Dermis blood vessel endothelial cell (primary cell): ENCODE measurements at places on chromosomes 4 and X.
A peak's percentile ranks its signal among the peaks of the same experiment; 100 is the strongest.

GRCh38 chrX:80014141-80014940, at the start of gene TBX22:
TBX22 (plus strand) TSS chrX:80014753; CDS start chrX:80022270, 7,517 bp downstream.
- DNase-seq: no peak

- no peak for DNase-seq
Observed at GRCh38 chrX:119646515-119646914, 40.3 kb upstream of the NKRF start.

- DNase-seq: no peak
Observed at GRCh38 chr4:143502231-143502630, 11.3 kb upstream of the SMARCA5 start.

GRCh38 chrX:39596437-39596836, 501.3 kb downstream of the BCOR start:
- DNase-seq: no peak

DNA sequence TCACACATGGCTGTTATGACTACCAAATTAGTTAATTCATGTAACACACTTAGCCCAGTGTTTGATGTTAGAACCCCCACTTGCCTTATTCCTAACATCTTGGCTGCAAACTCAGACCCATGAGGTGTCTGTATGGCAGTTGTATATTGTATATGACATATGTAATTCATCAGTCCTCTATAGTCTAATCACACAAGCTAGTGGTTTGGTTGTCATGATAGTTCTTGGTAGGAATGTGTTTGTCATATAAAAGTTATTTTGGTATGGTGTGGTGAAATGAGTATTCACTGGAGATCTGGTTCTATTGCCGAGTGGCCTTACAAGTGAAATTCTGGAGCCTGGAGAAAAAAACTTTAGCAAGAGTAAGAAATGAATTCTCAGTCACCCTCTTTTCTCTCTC, 149.2 kb downstream of the AWAT2 start:
- DNase-seq: no peak

GRCh38 chr4:165784672-165785071, 88.4 kb upstream of the TLL1 start:
- DNase-seq: peak; percentile 5

DNA sequence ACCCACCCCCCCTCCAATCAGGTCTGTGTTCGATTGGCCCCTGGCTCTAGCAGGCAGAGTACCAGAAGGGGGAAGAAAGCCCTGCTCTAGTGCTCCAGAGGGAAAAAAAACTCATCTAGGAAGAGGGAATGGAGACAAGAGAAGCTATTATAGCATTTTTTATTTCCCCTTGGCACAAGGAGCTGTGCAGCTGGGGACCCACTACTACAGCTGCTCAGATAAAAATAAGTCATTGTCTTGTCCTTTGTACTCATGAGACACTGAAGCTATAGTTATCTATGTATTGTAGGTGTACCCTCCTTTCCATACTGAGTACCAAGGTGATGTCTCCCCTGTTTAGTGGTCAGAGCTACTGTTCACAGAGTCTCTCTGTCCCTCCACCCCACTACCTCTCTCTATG, 14.3 kb downstream of the CCDC160 start:
- DNase-seq: no peak

- DNase-seq: peak; percentile 57
Observed at GRCh38 chr4:156971676-156972378, at the start of gene PDGFC. PDGFC (minus strand) TSS chr4:156971799; CDS start chr4:156970903, 896 bp downstream.

- DNase-seq: no peak
Observed at GRCh38 chrX:80317646-80318045, 102.6 kb upstream of the TENT5D start.

- DNase-seq: peak; percentile 52
Observed at GRCh38 chrX:104195489-104196084, 29.3 kb downstream of the FAM199X start.

GRCh38 chrX:69107231-69107739, 58.0 kb downstream of the PJA1 start:
- no peak for DNase-seq

DNA sequence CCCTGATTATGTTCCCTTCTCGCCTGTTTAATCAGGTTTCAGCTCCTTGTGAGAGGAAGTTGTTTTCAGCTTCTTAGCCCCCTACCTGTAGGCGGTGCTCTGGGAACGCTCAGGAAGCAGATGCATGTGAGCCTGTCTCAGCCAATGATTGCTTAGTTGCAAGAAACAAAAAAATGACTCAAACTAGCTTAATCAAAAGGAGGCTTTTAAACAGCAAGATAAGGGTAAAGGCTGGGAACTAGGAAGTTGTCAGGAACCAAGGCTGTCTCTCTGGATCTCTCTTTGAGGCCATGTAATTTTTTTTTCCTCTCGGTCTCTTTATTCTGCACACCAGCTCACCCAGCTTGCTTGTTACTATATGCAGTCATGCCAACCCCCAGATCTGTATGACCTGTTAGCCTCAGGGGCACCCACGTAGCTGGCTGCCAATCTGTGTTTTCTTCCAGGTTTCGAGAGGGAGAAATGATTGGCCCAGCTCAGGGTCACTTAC, 109.1 kb downstream of the PTTG2 start:
- peak; percentile 55 for DNase-seq

DNA sequence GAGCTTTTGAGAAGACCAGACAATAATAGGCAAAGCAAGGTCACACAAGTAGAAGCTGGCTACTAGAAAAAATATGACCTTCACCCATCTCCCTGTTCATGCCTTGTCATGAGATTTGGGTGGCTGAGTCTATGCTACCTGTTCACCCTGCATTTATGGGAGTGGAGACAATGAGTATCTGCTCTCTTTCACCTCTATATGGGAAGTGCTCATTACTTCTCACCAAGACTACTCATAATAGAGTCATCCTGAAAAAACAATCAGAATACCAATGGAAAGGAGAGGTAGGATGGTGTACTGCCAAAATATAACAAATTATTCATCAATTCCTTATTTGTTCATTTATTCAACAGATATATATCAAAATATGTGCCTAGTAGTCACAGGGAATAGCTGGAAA, 921.8 kb upstream of the INTU start:
- no peak for DNase-seq

DNA sequence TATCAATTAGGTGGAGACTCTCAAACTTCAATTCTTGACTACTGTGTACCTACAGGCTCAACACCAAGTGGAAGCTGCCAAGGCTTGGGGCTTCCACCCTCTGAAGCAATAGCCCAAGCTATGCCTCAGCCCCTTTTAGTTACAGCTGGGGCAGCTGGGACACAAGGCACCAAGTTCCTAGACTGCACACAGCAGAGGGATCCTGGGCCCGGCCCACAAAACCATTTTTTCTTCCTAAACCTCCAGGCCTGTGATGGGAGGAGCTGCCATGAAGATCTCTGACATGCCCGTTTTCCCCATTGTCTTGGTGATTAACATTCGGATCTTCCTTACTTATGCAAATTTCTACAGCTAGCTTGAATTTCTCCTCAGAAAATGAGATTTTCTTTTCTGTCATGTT, 3.4 kb upstream of the UGDH start:
- no peak for DNase-seq
